ENCODE measurements at places on chromosomes 4 and X. TPM values are rescaled to one million over a fixed set of nuclear protein-coding genes. Genes with fewer than 3 reads are reported as not detected.
A peak's percentile ranks its signal among the peaks of the same experiment; 100 is the strongest.

- peak; percentile 64 for DNase-seq
These were observed 301.7 kb upstream of the CPEB2 start for GRCh38 chr4:14700544-14700943.

DNA sequence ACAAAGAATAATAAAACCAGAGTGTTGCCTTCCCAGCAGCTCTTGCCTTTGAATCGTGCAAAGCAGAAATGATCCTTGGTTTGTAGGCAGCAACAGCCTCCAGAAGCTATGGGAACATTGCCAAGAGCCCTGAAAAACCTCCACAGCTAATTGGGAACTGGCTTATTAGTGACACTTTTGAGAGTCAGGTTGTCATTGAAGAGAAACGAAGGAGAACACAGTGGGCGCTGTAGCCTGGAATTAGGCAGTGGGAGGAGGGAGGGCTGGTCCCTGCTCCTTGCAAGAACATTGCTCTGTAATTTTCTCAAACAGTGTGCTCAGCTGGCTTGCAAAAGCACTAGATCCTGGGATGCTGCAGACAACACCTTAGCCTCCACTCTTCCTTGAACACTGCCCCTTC is 331.5 kb upstream of the EMCN start:
- no peak for DNase-seq

XG gene
- not detected for total RNA-seq

DNA sequence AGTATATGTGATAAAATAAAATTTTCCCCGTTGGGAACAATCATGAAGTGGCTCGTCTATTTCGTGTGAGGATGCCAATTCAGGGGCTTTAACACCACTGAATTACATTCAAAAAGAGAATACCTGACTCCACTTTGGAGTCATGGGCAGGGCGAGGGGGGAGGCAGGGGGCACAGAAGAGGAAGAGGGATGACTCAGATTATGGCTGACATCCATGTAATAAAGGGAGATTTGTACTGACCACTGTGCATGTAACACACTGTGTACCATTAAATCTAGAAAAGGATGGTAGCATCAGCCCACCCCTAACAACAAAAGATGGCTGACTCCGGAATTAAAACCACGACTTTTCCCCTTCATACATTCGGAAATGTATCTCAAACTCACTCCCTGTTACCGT is 1.3 kb downstream of the SLC9A7 start:
- no peak for DNase-seq

Measured in body of pancreas (tissue), 4 donors.